Nucleus accumbens (tissue), 56 donors: ENCODE measurements at places on chromosomes 3 and 15.

DNA sequence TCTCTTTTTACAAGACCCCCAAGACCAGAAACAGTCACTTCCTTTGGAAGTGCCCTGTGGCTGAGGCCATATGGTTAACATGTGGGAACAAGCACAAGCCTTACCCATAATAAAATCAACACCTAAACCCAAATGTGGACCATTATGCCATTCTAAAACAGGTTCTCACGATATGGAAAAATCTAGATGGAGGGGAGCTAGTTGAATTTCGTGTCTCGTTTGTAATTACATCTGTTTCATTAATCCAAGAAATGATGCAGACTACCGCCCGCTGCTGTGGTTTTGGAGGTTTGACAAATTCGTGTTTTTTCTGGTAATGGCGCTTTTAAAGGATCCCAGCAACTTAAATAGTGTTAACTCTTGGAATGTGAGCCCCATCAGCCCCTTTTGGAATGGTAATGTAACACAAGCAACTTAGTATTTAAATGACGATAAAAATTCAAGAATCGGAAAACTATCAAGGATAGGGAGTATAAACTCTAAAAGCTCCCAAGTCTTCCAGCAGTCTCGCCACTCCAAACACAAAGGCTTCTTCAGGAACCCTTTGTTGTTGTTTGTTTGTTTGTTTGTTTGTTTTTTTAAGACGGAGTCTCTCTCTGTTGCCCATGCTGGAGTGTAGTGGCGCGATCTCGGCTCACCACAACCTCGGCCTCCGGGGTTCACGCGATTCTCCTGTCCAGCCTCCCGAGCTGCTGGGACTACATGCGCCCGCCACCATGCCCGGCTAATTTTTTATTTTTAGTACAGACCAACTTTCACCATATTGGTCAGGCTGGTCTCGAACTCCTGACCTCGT lies 1.1 kb downstream of the CNBP start:
- DNase-seq, result no peak

DNA sequence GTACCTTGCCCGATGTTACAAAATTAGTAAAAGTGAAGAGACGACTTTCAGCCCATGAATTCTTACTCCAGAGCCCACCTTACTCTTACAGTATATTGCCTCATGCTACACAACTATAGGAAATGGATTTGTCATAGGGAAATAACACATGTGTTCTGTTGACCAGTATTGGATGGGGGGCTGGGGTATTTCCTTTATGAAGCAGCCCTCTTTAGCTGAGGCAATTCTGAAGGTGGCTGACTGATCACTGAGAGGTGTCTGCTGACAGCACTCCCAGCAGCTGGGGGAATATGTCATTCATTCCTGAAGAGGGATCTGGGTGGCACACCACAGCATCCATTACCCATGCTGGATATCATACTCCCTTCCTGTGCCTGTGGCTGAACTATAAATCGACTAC lies 6.4 kb upstream of the GOLM2 start:
- DNase-seq, result no peak

- DNase-seq, result no peak
Observed at GRCh38 chr3:57061556-57061955, 1.1 kb downstream of the SPATA12 start.

- no peak for DNase-seq
Observed at GRCh38 chr3:15681668-15682067, 80.1 kb downstream of the BTD start.

- DNase-seq, result no peak
Observed at GRCh38 chr3:102444101-102444500, 9.3 kb downstream of the ZPLD1 start.

GRCh38 chr3:167441256-167441655 lies 32.6 kb downstream of the SERPINI2 start:
- DNase-seq, result no peak

DNA sequence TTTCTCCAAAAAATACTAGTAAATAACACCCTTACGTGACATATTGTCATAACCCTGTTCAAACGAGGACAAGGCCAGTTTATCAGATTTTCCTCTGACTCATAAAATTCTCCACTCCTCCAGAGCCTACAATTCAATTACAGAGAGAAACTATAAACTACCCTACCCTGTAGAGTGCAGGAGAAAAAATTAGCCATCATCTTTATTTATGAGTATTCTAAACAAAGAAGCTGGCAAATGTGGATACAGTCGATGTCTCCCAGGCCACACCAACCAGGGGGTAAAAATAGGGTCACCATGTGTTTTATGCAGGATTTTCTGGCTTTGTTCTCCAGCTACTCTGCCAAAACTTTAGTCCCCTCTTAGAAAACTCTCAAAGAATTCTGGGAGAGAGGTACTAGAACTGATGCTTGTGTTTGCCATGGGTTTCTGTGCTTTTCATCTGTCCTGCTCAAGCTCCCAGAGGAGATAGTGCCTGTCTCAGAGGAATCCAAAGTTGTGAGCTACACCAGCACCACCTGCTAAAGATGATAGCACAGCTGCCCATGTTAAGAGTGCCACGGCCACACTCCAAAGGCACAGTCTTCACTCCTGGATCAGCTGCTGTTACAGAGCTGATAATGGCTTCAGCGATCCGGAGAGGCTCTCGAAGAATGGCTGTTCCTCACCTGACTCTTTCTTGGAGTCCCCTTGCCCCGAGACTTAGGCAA lies 150.2 kb downstream of the IMPG2 start:
- no peak for DNase-seq

DNA sequence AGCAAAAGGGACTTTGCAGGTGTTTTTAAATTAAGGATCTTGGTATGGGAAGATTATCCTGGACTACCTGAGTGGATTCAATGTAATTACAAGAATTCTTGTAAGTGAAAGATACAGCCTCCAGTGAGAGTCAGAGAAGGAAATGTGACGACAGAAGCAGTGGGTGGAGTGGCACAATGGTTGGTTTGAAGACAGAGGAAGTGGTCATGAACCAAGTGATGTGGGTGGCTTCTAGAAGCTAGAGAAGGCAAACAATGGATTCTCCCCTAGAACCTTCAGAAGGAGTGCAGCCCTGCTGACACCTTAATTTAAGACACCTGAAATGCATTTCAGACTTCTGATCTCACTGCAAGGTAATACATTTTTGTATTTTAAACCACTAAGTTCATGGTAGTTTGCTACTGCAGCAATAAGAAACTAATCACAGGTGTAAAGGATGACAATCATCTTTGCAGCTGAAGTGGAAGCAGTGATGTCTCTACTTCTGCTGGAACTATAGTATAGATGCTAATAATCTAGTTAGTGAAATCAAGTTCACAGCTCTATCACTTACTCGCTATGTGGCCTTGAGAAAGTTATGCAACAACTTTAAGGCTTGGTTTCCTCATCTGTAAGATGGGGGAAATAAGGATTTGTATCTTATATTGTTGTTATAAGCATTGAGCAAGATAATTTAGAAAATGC lies 403.4 kb upstream of the SUCLG2 start:
- DNase-seq, result no peak

- DNase-seq, result no peak
Observed at GRCh38 chr15:78082106-78082742, 4.7 kb upstream of the TBC1D2B start.

- DNase-seq, result no peak
Observed at GRCh38 chr15:69603369-69604071, 150.9 kb downstream of the RPLP1 start.

DNA sequence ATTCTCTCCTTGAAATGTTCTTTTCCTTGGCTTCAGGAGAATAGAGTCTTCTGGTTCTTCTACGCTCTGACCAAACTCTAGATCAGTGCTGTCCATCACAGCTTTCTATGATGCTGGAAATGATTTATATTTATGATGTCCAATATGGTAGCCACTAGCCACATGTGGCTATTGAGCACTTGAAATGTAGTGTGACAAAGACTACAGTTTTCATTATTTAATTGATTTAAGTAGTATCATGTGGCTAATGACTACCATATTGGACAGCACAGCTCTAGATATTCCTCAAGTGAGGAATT lies 2.9 kb downstream of the LNP1 start:
- no peak for DNase-seq

- no peak for DNase-seq
Observed at GRCh38 chr3:182568876-182569275, 224.4 kb upstream of the ATP11B start.

DNA sequence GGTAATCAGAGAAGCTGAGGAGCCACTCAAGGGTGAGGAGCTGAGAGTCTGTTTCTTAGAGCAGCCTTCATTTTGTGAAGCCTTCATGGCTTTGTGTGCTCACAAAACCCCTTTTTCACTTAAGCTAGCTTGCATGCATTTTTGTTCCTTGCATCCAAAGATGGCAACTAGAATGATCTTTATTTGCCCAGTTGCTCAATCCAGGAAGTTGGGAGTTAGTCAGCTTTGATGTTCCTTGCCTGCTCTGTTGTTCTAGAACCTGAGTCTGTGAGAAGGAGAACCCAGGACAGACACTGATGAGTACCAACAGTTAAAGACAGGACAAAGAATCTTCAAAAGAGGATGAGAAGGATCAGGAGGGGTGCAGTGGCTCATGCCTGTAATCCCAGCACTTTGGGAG lies 81.8 kb downstream of the IL20RB start:
- DNase-seq, result no peak

GRCh38 chr15:67013696-67014095 lies 51.7 kb upstream of the SMAD3 start:
- no peak for DNase-seq

- no peak for DNase-seq
Observed at GRCh38 chr15:48592933-48593332, 52.6 kb downstream of the FBN1 start.

DNA sequence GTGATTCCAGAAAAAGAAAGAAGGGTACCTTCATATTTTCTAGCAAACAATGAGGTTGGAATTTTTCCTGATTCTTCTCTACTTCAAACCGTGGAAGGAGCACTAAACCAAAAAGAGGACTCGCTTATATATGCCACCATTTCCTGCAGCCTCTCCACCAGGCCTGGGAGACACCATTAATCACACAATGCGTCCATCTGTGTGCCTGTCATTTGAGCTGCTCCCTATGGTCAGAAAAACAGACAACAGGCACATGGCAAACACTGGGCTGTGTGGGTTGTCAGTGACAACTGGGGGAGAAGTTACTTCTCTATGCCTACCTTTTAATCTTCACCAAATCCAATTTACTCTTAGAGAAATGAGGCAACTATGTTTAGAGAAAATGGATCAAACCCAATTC lies 71.9 kb downstream of the NR2F2 start:
- no peak for DNase-seq

DNA sequence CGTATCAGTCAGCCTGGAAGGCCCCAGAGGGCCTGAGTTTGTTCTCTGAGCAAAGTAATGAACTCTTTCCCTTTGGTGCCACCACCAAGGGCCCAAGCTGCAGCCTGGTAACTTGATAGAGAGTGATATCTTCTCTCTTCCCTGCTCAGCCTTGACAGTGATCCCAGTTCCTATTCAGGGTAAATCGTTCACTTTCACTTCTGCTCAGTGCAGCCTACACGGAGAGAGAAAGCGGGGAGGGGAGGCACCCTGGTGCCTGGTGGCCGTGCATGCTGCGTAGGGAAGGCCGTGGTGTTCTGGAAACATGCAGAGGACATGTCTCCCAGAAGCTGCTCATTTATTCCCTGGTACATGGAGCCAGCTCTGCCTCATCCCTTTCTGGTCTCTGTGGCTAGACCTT lies 54.9 kb downstream of the KIF9 start:
- DNase-seq, result no peak

GRCh38 chr15:58355382-58355971 lies 76.3 kb upstream of the LIPC start:
- no peak for DNase-seq

DNA sequence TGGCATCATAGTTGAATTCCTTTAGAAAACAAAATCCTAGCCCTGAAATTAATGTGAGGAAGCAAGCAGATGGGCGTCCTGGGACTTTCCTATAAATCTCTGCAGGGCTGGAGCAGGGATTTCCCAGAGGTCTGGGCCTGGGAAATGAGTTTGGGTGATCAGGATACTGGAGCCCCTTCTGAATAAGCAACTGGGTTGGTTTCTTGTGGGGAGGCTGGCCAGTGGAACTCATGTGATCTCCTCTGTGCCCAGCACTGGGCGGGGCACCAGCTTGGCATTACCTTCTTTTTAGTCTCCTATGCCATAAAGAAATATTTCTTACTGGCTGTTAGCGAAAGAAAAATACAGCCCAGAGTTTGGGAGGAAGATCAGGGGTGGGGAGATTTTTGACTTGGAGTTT lies 1.7 kb downstream of the THSD4 start:
- DNase-seq, result no peak

DNA sequence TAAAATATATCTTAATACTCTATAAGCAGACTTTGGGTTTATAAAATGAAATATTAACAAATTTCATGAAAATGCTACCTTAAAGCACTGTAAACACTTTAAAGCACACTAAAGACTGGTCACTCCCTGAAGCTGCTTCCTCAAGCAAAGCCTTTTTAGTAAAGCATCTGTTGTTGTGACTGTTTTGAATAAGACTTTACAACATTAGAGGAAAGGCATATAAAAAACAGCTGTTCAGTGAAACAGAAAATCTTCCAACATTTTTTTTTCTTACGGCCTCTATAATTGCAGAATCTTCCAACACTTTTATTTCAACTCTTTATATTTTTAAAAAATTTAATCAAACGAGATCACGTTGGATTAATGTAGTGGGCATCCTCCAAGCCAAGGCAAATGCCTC lies 48.1 kb downstream of the GRK7 start:
- no peak for DNase-seq

DNA sequence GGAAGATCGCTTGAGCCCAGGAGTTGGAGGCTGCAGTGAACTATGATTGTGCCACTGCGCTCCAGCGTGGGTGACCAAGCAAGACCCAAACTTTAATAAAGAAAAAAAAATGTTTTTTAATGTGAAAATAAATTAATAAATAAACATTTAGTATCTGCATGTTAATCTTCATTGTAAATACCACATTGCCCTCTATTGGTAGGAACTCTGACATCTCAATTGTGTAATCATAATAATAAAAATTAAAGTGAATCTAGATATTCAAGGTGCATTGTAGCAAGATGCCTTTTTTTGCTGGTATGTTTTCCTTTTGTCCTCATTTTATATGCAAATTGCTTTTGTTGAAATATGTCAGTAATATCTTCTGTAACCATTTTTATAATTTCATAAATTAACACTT lies 95.0 kb upstream of the LIMD1 start:
- no peak for DNase-seq

DNA sequence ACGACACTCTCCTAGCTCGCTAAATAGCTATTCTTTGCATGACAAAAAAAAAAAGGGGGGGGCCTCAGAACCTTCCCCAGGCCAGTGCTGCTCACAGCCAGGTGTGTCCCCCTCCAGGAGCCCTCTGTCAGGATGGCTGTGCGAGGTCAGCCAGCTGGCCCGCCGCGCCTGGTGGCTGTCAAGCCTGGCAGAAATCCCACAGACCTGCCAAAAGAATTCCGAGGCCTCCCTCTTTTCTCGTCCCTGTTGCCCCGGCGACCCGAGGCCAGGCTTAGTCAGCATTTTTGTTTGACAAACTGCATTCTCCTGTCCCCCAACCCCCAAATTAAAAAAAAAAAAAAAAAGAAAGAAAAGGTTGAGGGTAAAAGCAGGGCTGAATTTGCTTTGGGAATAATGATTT lies 61.9 kb downstream of the TM4SF4 start:
- DNase-seq, result peak; percentile 45

GRCh38 chr3:90015688-90016356 lies 908.4 kb downstream of the EPHA3 start:
- no peak for DNase-seq
